ENCODE measurements at places on chromosomes 3 and 15. TPM values are rescaled to one million over a fixed set of nuclear protein-coding genes. Genes with fewer than 3 reads are reported as not detected.

DNA sequence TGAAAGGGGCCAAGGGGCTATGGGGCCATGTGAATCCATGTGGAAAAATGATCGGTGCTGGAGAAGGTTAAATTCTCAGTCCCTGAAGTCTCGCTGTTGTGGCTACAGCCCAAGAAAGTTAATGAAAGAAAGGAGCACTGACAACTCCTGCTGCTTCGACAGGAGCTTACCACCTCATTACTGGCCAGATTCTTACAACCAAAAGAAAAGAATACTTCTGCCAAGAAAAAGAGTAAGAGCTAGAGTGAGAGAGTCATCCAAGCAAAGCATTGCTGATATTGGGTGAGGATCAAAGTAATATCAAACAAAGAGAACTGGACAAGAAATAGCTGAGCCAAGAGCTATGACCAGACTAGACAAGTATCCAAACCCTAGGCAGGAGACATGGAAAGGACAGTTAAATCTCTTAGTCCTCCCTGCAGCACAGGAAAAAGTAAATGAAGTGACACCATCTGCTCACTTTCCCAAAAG is 348.4 kb upstream of the PLSCR5 start:
- H3K4me1 ChIP-seq, result no peaks in the 10 kb centered on the region
- H3K27me3 ChIP-seq, result no peaks in the 10 kb centered on the region
- H3K27ac ChIP-seq, result no peak overlapping the region
- H3K36me3 ChIP-seq, result no peaks in the 10 kb centered on the region

- peaks cover 42% of the 10 kb centered on the region for H3K36me3 ChIP-seq
- peak; percentile 94 for DNase-seq
- H3K27ac ChIP-seq, result peak overlapping the region; percentile 86
- peaks cover 49% of the 10 kb centered on the region for H3K4me1 ChIP-seq
- peak overlapping the region; percentile 72 for H3K4me3 ChIP-seq
- H3K27me3 ChIP-seq, result no peaks in the 10 kb centered on the region
Measured at GRCh38 chr3:188153437-188154013, 432 bp upstream of the LPP start.

- no peak overlapping the region for H3K27ac ChIP-seq
- H3K36me3 ChIP-seq, result no peaks in the 10 kb centered on the region
- no peaks in the 10 kb centered on the region for H3K27me3 ChIP-seq
- H3K4me3 ChIP-seq, result no peak overlapping the region
- H3K4me1 ChIP-seq, result peaks cover 33% of the 10 kb centered on the region
Measured at GRCh38 chr3:42101481-42101880, 10.3 kb downstream of the TRAK1 start.

- peak overlapping the region; percentile 91 for H3K27ac ChIP-seq
- no peak overlapping the region for H3K4me3 ChIP-seq
- peaks cover 64% of the 10 kb centered on the region for H3K4me1 ChIP-seq
- no peaks in the 10 kb centered on the region for H3K27me3 ChIP-seq
Measured at GRCh38 chr3:197490098-197491058, 65.4 kb downstream of the BDH1 start.

DNA sequence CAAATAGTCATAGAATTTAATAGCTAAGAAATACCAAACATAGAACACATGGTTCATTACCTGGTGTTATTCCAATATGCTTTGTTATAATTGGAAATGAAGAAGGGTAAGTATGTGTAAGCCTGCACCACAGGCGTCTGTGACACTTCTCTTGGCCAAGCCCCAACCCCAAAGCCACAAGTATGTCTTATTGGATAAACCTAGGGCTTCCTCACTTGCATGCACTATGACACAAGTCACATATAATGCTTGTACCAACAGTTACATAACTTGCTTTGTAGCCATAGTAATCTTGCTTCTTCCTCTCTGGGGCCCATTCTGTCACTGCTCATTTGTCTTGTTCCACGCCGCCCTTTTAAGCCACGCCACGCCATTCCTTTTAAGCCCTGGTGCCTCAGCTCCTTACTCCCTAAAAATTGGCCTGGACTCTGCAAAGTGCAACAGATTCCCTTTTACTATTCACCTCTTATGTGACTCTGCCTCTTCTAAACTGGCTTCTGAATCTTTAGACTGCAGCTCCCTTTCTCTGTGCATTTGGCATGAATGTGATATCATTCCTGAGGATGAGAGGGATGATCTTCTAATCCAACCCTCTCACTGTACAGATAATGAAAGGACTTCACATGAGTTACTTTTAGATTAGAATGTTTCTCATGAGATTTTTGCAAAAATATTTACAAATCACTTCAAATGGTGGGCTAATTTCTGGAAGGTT is 48.1 kb upstream of the EPHA3 start:
- peaks cover 10% of the 10 kb centered on the region for H3K4me1 ChIP-seq
- no peak overlapping the region for H3K4me3 ChIP-seq
- DNase-seq, result peak; percentile 10
- no peaks in the 10 kb centered on the region for H3K36me3 ChIP-seq
- no peaks in the 10 kb centered on the region for H3K27me3 ChIP-seq

GRCh38 chr3:112013784-112014143 is 15.0 kb downstream of the TAGLN3 start:
- no peaks in the 10 kb centered on the region for H3K36me3 ChIP-seq
- no peaks in the 10 kb centered on the region for H3K27me3 ChIP-seq
- H3K4me1 ChIP-seq, result no peaks in the 10 kb centered on the region

DNA sequence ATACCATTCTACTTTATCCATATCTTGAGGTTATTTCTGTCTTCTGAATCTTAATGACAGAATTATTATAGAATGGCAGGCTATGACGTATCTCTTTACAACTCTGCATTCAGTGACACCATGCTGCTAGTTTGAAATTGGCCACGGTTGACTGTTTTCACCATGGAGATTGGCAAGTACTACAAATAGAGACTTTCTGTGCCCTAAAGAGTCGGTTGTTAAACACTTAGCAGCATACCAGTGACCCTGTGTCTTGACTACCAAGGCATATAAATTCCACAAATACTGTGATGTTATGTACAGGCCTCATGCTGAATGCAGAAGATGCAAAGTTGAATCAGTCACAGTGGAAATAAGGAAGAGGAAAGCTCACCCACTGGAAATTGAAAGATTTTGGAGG is 67.0 kb upstream of the CADPS start:
- H3K4me1 ChIP-seq, result peaks cover 22% of the 10 kb centered on the region
- no peaks in the 10 kb centered on the region for H3K36me3 ChIP-seq
- H3K27me3 ChIP-seq, result no peaks in the 10 kb centered on the region
- no peak for DNase-seq

DNA sequence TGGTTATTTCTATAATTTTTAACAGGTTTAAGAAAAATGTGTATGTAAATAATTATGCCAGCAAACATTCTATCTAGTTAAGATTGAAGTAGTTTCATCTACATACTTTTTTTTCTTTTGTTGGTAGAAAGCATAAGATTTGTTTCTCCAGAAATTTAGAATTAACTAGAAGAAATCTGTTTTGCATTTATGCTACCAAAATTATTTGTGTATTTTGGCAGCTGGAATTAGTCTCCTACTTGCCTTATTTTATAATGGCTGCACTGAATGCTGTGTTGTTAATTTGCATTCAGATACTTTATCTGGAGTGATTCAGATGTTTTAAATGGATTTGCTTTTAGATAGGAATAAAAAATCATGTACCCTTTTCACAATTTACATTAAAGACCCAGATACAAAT is 100.2 kb upstream of the NAALADL2 start:
- no peak overlapping the region for H3K4me3 ChIP-seq
- no peaks in the 10 kb centered on the region for H3K27me3 ChIP-seq
- H3K4me1 ChIP-seq, result no peaks in the 10 kb centered on the region
- H3K27ac ChIP-seq, result no peak overlapping the region
- no peak for DNase-seq

DNA sequence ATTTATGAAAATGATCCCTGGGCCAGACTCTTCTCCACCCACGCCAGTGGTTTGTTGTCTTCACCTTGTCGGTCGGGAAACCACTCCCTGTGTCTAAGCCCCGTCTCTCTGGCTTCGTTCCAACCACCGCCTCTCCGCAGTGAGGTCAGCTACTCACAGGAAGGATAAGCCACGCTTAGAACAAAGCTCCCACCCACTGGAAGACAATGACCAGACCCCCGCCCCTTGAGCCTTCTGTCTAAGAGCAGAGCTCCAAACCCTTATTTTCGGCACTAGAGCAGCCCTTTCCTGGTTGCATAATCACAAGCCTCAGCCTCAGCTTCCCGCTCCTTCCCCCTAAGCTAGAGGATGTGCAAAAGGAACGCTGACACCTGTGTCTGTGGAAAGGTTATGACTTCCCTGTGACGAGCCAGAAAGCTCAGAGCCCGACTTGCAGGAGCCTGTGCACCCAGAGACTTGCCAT is 114.9 kb upstream of the MEF2A start:
- peaks cover 10% of the 10 kb centered on the region for H3K36me3 ChIP-seq
- H3K4me1 ChIP-seq, result peaks cover 56% of the 10 kb centered on the region
- DNase-seq, result peak; percentile 68
- peak overlapping the region; percentile 3 for H3K4me3 ChIP-seq
- no peaks in the 10 kb centered on the region for H3K27me3 ChIP-seq
- H3K27ac ChIP-seq, result peak overlapping the region; percentile 79

GRCh38 chr3:22928216-22929110 is 274.7 kb upstream of the UBE2E2 start:
- H3K4me3 ChIP-seq, result no peak overlapping the region
- no peak overlapping the region for H3K27ac ChIP-seq
- peaks cover 2% of the 10 kb centered on the region for H3K4me1 ChIP-seq
- no peaks in the 10 kb centered on the region for H3K27me3 ChIP-seq
- H3K36me3 ChIP-seq, result no peaks in the 10 kb centered on the region
- DNase-seq, result no peak

DNA sequence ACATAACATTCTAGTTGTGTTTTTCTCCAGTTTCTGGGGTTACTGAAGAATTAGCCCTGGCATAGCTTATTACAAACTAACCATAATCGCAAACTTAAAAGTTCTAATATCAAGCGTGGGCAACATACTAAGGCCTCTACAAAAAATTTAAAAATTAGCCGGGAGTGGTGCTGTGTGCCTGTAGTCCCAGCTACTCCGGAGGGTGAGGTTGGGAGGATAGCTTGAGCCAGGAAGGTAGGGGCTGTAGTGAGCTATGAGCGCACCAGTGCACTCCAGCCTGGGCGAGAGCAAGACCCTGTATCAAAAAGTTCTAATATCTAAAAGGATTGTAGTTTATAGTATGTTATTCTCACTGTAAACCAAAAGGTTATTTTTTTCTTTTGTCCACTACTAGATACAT is 1.1 kb downstream of the OIP5 start:
- no peak overlapping the region for H3K27ac ChIP-seq
- no peak for DNase-seq
- no peaks in the 10 kb centered on the region for H3K4me1 ChIP-seq
- no peaks in the 10 kb centered on the region for H3K27me3 ChIP-seq
- H3K4me3 ChIP-seq, result peak overlapping the region; percentile 97
- peaks cover 31% of the 10 kb centered on the region for H3K36me3 ChIP-seq

GRCh38 chr3:166211451-166211850 is 374.2 kb upstream of the BCHE start:
- H3K36me3 ChIP-seq, result no peaks in the 10 kb centered on the region
- H3K27ac ChIP-seq, result peak overlapping the region; percentile 19
- DNase-seq, result no peak

DNA sequence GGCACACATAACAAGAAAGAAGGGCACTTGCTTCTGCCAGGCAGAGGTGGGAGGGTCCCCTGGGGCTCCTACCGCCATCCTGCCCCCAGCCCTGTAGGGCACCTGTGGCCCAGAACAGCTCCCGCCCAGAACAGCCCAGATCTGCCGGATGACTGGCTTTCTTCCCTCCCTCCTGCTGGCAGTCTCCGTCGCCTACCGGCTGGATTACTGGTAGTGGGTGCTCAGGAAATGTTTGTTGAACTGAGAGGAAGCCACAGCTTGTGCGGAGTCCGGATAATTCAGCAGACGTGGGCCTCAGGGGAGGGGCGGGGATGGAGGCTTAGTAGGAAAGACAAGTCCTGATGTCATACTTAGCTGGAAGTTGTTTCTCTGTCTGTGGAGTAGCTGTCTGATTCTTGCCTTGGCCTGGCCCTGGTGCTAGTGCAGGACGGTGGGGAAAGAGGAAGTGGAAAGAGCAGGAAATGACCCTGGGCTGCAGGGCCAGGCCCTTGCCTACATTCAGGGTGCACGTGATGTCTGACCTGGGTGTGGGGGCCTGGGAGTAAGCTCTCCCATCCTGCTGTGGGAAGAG is 6.7 kb downstream of the CCDC9B start:
- no peak overlapping the region for H3K27ac ChIP-seq
- no peak for DNase-seq
- no peaks in the 10 kb centered on the region for H3K27me3 ChIP-seq
- peaks cover 12% of the 10 kb centered on the region for H3K4me1 ChIP-seq
- peaks cover 50% of the 10 kb centered on the region for H3K36me3 ChIP-seq

- DNase-seq, result no peak
- no peak overlapping the region for H3K27ac ChIP-seq
- peaks cover 23% of the 10 kb centered on the region for H3K4me1 ChIP-seq
- H3K4me3 ChIP-seq, result no peak overlapping the region
- H3K27me3 ChIP-seq, result no peaks in the 10 kb centered on the region
- no peaks in the 10 kb centered on the region for H3K36me3 ChIP-seq
Measured at GRCh38 chr3:30356866-30357753, 249.3 kb upstream of the TGFBR2 start.

- H3K36me3 ChIP-seq, result peaks cover 11% of the 10 kb centered on the region
- H3K4me1 ChIP-seq, result peaks cover 71% of the 10 kb centered on the region
- DNase-seq, result no peak
- peak overlapping the region; percentile 1 for H3K27ac ChIP-seq
- H3K27me3 ChIP-seq, result no peaks in the 10 kb centered on the region
Measured at GRCh38 chr15:57018151-57018550, 99.7 kb downstream of the TCF12 start.

DNA sequence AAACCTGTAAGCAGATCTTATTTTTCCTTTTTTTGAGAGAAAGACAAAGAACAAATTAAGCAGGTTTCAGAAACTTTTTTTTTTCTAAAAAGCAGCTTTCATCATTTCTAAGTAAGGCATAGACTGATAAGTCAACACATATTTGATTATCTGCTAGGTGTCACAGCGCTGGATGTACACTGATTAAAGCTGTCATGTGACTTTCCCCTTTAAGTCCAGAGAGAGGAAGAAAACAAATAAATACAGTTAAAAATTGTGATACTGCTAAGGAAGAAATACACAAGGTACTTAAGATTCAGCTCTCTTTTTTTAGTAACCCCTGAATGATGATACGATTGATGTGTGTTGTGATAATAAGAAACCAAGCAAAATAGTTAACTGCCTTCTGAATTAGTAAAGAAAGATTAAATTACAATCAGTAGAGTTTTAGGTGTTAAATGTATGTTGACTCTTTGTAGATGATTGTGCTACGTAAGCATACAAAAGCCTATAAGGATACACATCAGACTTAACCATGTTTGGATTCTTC is 2.8 kb downstream of the GLCE start:
- H3K4me1 ChIP-seq, result peaks cover 32% of the 10 kb centered on the region
- no peak overlapping the region for H3K4me3 ChIP-seq
- no peak overlapping the region for H3K27ac ChIP-seq
- no peak for DNase-seq
- peaks cover 28% of the 10 kb centered on the region for H3K36me3 ChIP-seq
- no peaks in the 10 kb centered on the region for H3K27me3 ChIP-seq

The ATP13A4 gene
- total RNA-seq, result 31.9 TPM

The CHRNA5 gene
- 34.9 TPM for total RNA-seq

The MYLK gene
- total RNA-seq, result 10.7 TPM

The LRRK1 gene
- total RNA-seq, result 20.1 TPM

The ECE2 gene
- not detected for total RNA-seq

The MAPK6 gene
- 28.4 TPM for total RNA-seq

The EDEM1 gene
- 52.7 TPM for total RNA-seq

The LMAN1L gene
- 1.1 TPM for total RNA-seq

The PPP2R3A gene
- 45.6 TPM for total RNA-seq

The ACTC1 gene
- not detected for total RNA-seq

The MGLL gene
- total RNA-seq, result 55.2 TPM

The RNU5B-1 gene
- total RNA-seq, result 20.3 TPM

The MYZAP gene
- 5.1 TPM for total RNA-seq

The RAB8B gene
- total RNA-seq, result 15.8 TPM

The RYR3 gene
- not detected for total RNA-seq

The HRH1 gene
- total RNA-seq, result 9.1 TPM

The PCNP gene
- total RNA-seq, result 135 TPM

The ASB14 gene
- 0.40 TPM for total RNA-seq

The NSUN3 gene
- 10.1 TPM for total RNA-seq

The GRAMD1C gene
- total RNA-seq, result 6.3 TPM

The KBTBD8 gene
- 4.1 TPM for total RNA-seq

Data from Calu3 (cell line).